Hypothalamus (tissue), 51 donors: ENCODE measurements at places on chromosomes 12 and 14.

DNA sequence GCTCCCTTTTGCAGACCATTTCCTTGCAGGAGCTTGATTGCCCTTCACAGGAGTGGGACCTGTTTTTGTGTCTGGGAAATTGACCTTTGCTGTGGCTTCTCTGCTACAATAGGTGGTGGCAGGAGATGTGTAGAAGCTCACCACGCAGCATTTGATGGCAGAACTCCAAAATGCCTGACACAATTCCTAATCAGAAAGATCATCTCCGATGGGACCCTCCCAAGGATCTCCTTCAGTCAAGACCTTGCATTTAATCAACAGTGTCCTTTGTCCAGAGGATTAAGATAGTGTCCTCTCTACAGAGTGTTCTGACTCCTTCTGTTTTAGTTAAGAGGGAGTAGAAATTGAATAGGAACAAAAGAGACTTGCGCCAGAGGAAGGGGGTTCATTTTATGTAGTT is 83.6 kb upstream of the DDHD1 start:
- no peak for DNase-seq

GRCh38 chr14:76958980-76959710 is 69.4 kb downstream of the IRF2BPL start:
- no peak for DNase-seq

- DNase-seq, result no peak
Observed at GRCh38 chr12:59650588-59651228, 54.9 kb downstream of the SLC16A7 start.

DNA sequence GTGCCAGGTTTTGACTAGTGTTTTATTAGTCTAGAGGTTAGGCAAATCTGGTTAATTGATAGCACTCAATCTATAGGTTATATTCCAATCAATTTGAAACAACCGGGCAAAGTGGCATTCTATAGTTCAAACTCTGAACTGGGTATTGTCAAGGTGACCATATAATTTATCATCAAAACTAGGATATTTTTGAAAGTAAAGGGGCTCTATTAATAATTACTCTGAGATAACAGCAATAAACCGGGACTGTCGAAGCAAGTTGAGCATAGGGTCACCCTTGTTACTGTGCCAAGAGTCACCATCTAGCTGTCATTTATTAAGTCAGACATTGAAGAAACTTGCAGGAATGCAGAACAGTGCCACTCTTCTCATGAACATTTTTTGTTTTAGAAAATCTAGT is 321.2 kb downstream of the RAD51B start:
- DNase-seq, result no peak

DNA sequence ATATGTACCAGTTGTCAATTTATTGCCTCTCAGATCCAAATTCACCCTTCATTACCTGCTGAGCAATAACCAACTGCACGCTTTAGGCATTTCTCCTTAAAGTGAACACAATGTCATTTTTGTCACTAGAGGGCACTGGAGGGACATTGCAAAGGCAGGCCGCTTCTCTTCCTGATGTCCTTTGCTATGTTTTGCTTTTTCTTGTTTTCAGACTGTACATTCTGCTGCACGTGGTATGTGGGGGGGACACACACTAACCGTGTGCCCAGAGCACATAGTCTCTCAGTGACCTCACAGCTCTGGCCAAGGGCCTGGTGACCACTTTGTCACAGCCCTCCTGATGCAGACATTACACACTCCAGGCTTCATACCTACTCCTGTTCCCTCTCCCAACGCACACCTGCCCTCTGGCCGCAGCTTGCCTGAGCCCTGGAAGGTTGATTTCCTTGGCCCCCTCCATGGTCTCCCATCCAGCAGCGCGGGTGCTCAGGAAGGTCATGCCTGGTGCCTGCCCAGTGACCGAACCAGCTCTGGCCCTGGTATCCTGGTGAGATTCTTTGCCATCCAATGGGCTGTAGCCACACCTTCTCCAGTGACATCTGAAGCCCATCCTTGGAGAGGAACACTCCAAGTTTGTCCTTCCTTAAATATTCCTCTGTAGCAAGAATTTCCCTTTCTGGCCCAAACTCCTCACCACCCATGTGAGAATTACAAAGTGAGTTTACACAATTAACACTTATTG is 39.9 kb downstream of the MYO1H start:
- no peak for DNase-seq

DNA sequence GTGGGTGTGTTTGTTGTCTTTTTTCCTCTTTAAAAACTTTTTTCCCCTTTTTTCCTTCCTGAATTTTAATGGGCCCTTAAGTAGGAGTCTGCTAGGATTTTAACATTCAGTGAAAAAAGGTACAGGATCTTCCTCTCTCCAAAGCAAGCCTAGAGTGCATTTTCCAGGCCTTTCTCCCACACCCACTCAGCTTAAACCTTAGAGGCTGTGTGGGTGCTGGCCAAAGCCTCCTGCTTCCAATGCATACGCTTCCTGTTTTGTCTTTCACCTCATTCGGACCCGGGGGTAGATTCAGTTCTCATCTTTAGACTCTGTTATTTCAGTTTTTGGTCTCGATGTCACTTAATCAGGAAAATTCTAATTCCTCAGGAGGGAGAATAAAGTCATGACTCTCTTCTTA is 51.2 kb downstream of the TMEM30B start:
- DNase-seq, result no peak

DNA sequence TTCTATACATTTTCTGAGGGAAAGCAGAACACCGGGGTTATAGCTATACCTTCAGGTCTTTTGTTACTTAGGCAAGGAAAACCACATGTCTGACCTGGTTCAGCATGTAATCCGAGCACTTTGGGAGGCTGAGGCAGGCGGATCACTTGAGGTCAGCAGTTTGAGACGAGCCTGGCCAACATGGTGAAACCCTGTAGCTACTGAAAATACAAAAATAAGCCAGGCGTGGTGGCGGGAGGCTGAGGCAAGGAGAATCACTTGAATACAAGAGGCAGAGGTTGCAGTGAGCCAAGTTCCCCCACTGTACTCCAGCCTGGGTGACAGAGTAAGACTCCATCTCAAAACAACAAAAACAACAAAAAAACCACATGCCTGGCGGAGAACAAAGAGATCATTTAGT is 177.6 kb downstream of the ACSS3 start:
- DNase-seq, result no peak
